ENCODE measurements at places on chromosomes 2 and 18.
A peak's percentile ranks its signal among the peaks of the same experiment; 100 is the strongest.

GRCh38 chr2:207516206-207516605, 13.6 kb upstream of the CREB1 start:
- no peak for DNase-seq

DNA sequence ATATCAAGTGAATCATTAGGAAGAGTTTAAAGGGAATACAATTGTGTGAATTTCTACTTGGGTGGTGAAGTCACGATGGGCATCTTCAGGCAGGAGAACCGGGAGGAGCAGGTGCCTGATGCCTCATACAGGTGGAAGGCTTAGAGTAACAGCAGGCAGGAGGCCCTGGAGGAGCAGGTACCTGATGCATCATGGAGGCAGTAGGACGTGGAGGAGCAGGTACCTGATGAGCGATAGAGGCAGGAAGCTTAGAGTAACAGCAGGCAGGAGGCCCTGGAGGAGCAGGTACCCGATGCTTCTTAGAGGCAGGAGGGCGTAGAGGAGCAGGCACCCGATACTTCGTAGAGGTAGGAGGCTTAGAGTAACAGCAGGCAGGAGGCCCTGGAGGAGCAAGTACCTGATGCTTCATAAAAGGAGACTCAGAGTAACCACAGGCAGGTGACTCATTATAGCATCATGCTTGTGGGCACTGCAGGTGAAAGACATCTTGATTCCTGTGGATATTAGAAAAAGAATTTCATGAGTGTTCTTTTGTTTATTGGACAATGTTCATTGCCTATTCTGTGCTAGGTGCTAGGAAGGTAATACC, 133.9 kb downstream of the ATP9B start:
- DNase-seq: peak; percentile 71

DNA sequence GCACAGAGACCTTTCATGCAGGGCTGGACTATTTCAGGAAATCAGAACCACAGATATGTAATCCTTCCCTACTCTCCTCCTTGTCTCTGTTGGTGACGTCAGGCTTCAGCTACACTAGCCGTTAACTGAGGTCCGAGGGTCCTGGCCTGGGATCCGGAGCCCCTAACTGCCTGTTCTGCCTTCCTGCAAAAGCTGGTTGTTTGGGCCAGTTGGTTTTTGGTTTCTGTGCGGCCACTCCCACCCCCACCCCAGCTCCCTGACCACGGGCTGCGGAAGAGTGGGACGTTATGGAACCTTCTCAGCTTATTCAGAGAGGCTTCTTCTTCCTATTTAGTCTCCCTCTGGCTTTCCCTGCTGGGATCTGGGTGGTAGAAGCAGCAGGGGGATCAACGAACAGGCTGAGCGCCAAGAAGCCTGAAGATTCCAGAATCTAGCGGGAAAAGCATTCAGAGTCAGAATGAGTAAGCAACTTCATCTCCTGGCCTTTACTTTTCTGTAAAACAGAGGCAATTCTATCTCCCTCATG, 49.3 kb upstream of the ROCK2 start:
- no peak for DNase-seq

DNA sequence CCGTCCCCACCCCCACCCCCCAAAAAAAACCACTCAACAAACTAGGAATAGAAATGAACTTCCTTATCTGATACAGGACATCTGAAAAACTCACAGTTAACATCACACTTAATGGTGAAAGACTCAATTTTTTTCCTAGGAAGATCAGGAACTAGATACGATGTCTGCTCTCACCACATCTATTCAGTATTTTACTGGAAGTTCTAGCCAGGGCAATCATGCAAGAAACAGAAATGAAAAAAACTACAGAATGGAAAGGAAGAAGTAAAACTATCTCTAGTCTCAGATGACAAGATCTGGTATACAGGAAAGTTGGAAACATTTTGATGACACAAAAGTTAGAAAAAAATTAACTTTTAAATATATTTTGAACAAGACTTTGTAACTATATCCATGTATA, 114.4 kb upstream of the FZD5 start:
- no peak for DNase-seq

GRCh38 chr2:158502974-158503373, 46.2 kb downstream of the PKP4 start:
- DNase-seq: peak; percentile 88

GRCh38 chr2:126649101-126649500, 6.9 kb upstream of the GYPC start:
- DNase-seq: no peak

- DNase-seq: peak; percentile 63
These were observed 109.1 kb upstream of the CYP1B1 start for GRCh38 chr2:38185012-38185491.

GRCh38 chr2:197322724-197323720, 12.4 kb upstream of the ANKRD44 start:
- no peak for DNase-seq

- peak; percentile 15 for DNase-seq
These were observed 60.7 kb upstream of the KIF5C start for GRCh38 chr2:148814143-148814859.

GRCh38 chr18:44945888-44946401, 265.3 kb downstream of the SETBP1 start:
- no peak for DNase-seq

- no peak for DNase-seq
These were observed 21.7 kb upstream of the UGP2 start for GRCh38 chr2:63819765-63820717.

GRCh38 chr18:70994116-70994515, 705.3 kb downstream of the SOCS6 start:
- no peak for DNase-seq

- DNase-seq: no peak
These were observed 296.2 kb upstream of the SMIM21 start for GRCh38 chr18:75723521-75724340.

DNA sequence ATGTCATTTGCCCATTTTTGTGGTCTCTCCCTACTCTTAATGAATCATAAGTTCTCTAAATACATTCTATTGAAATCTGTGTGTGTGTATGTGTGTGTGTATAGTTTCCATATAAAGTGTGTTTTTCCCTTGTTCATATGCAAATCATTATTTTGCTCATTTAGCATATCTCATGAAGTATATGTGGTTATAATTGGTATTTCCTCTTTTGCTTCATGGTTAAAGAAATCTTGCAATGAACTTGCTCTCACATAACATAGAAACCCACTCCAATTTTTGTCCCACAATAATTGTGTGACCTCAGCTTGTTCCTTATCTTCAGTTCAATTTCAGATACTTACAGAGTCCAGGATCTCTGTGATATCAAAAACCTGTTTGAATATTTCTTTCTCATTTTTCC, 1.2 kb downstream of the CPO start:
- DNase-seq: no peak

- no peak for DNase-seq
These were observed 430.6 kb upstream of the TNP1 start for GRCh38 chr2:217290467-217290866.

GRCh38 chr2:70035344-70035844, 51.9 kb upstream of the PCBP1 start:
- DNase-seq: peak; percentile 56

DNA sequence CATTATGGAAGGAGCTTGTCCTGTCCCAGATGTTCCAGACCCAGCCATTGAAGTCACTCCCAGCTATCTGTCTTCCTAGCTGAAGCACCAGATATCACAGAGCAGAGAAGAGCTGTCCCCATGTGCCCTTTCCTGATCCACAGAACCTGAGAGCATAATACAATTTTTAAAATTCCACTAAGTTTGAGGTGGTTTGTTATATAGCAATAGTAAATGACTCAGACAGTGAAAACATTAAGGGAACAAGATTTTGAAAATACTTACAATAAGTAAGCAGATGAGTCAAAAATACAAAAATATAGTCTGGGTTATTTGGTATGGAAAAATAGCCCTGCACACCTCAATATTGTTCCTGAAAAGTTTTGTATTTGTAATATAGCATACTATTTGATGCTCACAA, 85.8 kb upstream of the GLS start:
- no peak for DNase-seq

- DNase-seq: no peak
These were observed 7.6 kb upstream of the MGAT5 start for GRCh38 chr2:134246154-134246874.

- DNase-seq: no peak
These were observed 30.5 kb downstream of the LINC00305 start for GRCh38 chr18:64118406-64118805.

DNA sequence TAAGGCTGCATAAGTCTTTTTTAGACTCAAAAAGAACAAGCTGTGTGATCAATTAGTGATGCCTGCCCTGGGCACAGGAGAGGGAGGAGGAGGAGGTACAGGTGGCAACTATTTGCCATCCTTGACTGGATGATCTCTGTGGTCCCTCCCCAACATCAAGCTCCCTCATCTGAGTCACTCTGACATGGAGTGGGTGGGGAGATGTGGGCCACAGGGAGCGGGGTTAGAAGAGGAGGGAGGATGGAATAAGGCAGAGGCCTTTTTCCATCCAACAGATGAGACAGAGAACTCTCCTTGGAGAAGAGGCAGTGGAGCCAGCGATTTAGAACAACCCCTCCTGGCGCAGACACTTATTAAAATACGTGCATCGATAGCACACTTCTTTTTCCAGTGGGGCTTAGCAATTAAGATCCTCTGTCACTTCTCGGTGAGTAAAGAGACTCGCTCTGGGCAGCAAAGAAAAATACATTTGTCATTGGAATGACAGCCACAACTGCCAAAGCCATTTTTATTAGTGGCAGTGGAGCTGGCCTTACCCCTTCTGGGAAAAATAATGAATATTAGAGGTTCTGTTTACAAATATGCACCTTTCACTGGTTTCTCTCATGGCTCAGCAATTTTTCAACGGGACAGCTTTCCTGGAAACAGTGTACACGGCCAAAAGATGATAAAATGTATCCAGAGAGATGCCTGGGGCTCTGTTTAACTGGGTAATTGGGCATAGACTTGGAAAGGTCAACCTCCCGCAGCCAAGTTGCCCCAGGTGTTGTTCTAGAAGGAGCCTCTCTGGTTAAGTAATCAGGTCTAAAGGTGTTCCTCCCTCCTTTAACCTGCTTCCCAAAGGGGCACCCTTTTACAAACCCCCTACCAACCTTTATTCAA, 238.4 kb upstream of the CXCR4 start:
- no peak for DNase-seq

GRCh38 chr2:101089419-101089818, 61.8 kb downstream of the TBC1D8 start:
- DNase-seq: no peak

- DNase-seq: peak; percentile 55
These were observed 180.5 kb downstream of the DIS3L2 start for GRCh38 chr2:232142049-232142448.

- peak; percentile 81 for DNase-seq
These were observed 11.7 kb downstream of the YIPF4 start for GRCh38 chr2:32289165-32289999.

- peak; percentile 77 for DNase-seq
These were observed 30.8 kb upstream of the ZNF396 start for GRCh38 chr18:35407871-35408481.

GRCh38 chr2:38138419-38138818, 62.5 kb upstream of the CYP1B1 start:
- no peak for DNase-seq

DNA sequence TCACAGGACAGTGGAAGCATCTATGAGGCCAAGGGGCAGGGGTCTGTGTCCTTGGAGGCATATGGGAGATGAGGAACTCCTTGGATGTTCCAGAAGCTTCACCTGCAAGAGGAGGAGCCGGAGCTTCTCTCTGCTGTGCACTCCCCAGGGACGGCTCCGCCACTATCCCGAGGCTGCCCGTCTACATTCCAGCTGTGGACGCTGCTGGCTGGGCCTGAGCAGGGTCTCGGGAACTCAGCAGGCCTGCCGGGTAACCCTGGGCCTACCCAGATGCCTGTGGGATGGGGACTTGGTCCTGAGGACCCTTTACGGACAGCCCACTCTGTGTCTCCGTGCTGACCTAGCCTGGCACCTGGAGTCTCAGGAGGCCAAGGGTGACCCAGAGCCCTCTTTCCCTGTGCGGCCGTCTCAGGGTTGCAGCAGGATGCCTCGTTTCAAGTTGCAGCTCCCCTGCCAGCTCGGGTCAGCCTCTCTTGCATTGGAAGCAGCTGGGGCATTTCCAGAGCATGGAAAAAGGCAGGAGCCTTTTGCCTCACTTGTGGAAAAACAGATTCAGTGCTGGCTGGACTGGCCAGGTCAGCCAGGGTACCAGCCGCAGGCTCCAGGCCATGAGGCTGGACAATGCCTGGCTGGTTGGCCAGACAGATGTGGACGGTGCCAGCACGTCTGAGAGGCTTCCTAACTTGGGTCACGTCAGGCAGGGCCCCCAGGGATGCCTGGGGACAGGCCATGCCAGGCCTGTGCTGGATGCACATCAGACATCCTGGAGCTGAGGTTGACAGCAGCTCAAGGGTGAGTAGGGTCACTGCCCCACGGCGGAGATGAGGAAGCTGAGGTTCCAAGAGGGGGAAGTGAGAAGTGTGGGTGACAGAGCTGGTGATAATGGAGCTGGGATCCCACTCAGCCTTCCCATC, 41.5 kb downstream of the SCTR start:
- no peak for DNase-seq

GRCh38 chr2:23509103-23509502, 124.1 kb downstream of the KLHL29 start:
- no peak for DNase-seq

GRCh38 chr2:111071600-111072171, 49.0 kb upstream of the BCL2L11 start:
- peak; percentile 70 for DNase-seq

GRCh38 chr2:219107758-219108157, 47.0 kb upstream of the IHH start:
- DNase-seq: no peak

DNA sequence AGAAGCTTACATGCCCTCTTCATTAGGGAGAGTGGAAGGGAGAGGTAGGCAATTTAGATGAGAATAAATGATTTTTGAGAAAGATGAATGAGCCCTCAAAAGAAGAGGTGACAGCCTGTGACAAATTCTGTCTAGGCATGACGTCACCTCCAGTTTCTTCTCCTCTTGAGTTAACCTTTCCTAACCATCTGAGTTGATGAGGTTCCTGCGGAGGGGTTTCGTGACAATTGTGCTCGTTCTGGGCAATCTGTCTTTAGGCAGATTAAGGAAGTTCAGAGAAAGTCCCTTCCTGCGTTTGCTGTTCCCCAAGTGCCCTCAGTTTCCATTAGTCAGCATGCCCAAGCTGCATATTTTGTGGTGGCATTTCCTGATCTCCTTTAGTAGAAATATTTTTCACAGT, 640.2 kb upstream of the SYT4 start:
- DNase-seq: no peak

DNA sequence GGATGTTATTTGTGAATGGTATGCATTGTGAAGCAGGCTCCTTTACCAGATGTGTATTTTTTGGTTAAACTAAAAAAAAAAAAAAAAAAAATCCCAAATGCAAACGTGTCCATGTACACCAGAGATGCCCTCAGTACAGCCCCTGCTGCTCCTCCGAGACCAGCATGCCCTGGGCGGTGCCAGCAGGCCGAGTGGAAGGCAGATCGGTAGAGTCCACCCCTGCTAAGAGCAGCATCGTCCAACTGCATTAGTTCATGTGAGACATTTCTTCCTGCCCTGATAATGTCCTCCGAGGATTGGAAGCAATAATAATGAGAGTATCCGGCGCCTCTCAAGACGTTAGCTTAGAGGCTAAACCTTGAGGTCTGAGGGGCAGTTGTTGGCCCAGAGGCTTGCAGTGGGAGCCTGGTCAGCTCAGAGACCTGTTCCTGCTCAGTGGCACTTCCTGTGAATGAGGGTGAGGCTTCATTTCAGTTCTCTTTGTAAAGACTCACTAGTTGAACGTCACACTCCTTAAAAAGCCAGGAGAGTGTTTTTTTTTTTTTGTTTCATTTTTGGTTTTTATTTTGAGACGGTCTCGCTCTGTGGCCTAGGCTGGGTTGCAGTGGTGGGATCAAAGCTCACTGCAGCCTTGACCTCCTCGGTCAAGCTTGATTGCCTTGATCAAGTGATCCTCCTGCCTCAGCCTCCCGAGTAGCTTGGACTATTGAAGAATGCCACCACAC, 5.6 kb downstream of the SLC66A3 start:
- DNase-seq: no peak

GRCh38 chr2:119464981-119465380, 33.3 kb downstream of the TMEM37 start:
- DNase-seq: no peak
